Spinal cord (tissue), 10 donors: ENCODE measurements at places on chromosomes 16 and 17. TPM values are rescaled to one million over a fixed set of nuclear protein-coding genes. Genes with fewer than 3 reads are reported as not detected.

- DNase-seq: peak; percentile 40
- H3K4me1 ChIP-seq: peaks cover 14% of the 10 kb centered on the region
- no peak overlapping the region for H3K27ac ChIP-seq
- no peaks in the 10 kb centered on the region for H3K36me3 ChIP-seq
- no peak overlapping the region for H3K4me3 ChIP-seq
- H3K27me3 ChIP-seq: no peaks in the 10 kb centered on the region
Observed at GRCh38 chr17:66602659-66603384, 232.1 kb upstream of the CACNG5 start.

Gene KCNH4
- total RNA-seq: 0.30 TPM

- H3K4me1 ChIP-seq: no peaks in the 10 kb centered on the region
- H3K36me3 ChIP-seq: peaks cover 4% of the 10 kb centered on the region
- H3K27me3 ChIP-seq: no peaks in the 10 kb centered on the region
- DNase-seq: no peak
Observed at GRCh38 chr16:30820952-30821421, 34.0 kb upstream of the ZNF629 start.

- peaks cover 92% of the 10 kb centered on the region for H3K36me3 ChIP-seq
- H3K4me1 ChIP-seq: peaks cover 20% of the 10 kb centered on the region
- no peak for DNase-seq
- H3K27ac ChIP-seq: no peak overlapping the region
Observed at GRCh38 chr16:70665806-70666735, 19.7 kb downstream of the IL34 start.

GRCh38 chr17:17042851-17043460, 699 bp downstream of the MPRIP start:
- no peaks in the 10 kb centered on the region for H3K36me3 ChIP-seq
- DNase-seq: no peak
- H3K27ac ChIP-seq: peak overlapping the region; percentile 81
- H3K4me3 ChIP-seq: peak overlapping the region; percentile 84

Gene AKAP10
- total RNA-seq: 39.3 TPM

- peaks cover 12% of the 10 kb centered on the region for H3K27me3 ChIP-seq
- peak; percentile 17 for DNase-seq
- no peak overlapping the region for H3K4me3 ChIP-seq
- H3K27ac ChIP-seq: no peak overlapping the region
- H3K36me3 ChIP-seq: no peaks in the 10 kb centered on the region
Observed at GRCh38 chr16:55475919-55476318, 3.1 kb upstream of the MMP2 start.

GRCh38 chr17:80918731-80919130, 72.9 kb upstream of the CHMP6 start:
- no peaks in the 10 kb centered on the region for H3K27me3 ChIP-seq
- H3K27ac ChIP-seq: peak overlapping the region; percentile 6
- H3K4me1 ChIP-seq: peaks cover 23% of the 10 kb centered on the region
- no peak overlapping the region for H3K4me3 ChIP-seq
- no peak for DNase-seq

DNA sequence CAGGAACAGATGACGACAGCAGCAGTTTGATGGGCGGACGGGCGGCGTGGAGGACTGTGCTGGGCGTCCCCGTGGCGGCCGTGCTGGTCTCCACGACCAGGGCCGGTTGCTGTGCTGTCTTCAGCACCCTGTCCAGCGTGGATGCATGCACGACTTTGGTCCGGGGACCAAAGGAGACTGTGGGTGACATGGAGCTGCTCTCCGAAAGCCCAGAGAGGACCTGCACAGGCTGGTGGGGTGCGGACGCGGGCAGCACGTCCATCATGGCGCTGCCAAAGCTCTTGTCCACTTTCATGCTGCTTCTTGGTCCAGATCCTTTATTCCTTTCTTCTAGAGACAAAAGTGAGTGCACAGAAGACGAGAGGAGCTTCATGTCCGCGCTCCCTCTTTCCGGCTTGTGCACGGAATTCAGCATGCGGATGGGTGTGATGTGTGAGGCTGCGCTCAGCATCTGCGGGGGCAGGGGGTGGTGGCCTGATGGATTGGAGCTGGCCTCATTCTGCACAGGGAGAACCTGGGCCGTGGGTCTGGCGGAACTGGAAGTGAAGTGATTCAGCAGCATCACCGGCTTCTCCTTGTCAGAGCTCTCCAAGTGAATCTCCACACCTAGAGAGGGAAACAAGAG, 20.3 kb downstream of the MAP1LC3B start:
- no peaks in the 10 kb centered on the region for H3K4me1 ChIP-seq
- no peaks in the 10 kb centered on the region for H3K27me3 ChIP-seq
- DNase-seq: no peak
- no peak overlapping the region for H3K27ac ChIP-seq
- peaks cover 85% of the 10 kb centered on the region for H3K36me3 ChIP-seq

GRCh38 chr17:13160790-13161189, 143.0 kb upstream of the ELAC2 start:
- DNase-seq: no peak
- H3K4me3 ChIP-seq: no peak overlapping the region
- H3K4me1 ChIP-seq: no peaks in the 10 kb centered on the region
- H3K27me3 ChIP-seq: no peaks in the 10 kb centered on the region
- H3K36me3 ChIP-seq: no peaks in the 10 kb centered on the region
- no peak overlapping the region for H3K27ac ChIP-seq

DNA sequence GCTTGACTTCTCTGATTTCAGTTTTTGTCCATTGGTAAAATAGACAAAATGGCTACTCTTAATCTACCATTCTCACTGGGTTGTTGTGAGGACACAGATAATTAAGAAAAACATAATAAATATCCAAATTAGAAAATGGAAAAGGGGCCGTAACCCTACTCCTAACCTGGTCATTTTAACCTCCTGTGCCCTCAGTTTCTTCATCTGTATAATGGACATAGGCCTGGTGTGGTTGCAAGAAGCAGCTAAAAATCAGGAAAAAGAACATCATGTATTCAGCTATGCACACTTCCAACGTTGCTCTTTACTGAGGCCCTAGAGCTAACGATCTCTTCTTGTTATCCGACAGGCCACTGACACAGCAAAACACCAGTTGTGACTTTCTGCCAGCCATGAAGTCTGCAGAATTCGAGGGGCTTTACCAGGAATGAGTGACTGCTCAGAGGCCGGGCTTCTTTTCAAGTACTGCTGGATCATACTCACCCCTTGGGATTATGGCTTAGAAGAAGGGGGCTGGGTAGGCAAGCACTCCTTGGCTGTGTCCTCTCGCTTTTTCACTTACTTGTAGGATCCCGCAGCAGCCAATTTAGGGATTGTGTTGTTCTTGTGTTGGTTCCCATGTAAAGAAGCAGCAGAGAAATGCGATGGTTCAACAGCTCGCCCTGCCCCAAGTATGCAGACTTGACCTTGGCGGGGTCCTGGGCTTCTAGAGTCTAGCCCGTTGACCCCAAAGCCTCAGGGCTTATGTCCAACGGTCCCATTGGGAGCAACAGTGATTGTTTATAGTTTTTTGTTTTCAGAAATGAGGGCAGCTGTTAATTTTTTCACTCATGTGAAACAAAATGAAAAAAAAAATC, 20.9 kb downstream of the LDAF1 start:
- DNase-seq: no peak
- H3K27me3 ChIP-seq: no peaks in the 10 kb centered on the region
- peaks cover under 1% of the 10 kb centered on the region for H3K36me3 ChIP-seq
- no peaks in the 10 kb centered on the region for H3K4me1 ChIP-seq
- no peak overlapping the region for H3K4me3 ChIP-seq
- H3K27ac ChIP-seq: no peak overlapping the region

Gene ELOB
- total RNA-seq: 660 TPM

DNA sequence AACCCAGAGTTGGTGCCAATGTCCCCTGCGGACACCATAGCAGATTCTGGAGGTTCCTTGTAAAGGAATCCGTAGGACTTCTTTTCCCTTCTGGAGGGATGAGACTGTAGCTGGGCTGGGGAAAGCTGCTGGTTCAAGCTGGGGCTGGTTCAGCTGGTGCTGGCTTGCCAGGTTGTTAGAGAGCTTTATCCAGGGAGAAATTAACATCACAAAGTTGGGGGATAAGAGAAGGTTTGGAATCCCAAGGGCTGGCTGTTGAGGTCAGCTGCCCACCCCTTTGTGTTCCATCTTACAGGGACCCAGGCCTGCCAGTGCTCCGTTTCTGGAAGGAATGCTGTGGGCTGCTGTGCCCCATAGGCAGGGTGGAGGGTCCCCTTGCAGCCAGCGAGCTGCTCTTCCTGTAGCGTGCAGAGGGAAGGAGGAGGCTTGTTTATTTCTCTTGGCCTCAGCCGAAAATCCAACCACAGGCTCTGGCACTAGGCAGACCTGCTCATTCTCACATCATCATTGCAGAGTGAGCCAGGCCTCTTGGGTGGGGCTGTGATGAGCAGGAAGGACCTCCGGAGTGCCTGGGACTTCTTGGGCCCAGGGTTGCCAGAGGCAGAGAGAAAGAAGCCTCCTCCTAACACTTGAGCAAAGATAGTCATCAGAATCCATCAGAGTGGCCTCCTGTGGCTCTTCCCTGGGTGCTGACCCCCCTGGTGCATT, 251.1 kb downstream of the SEC14L1 start:
- H3K27ac ChIP-seq: peak overlapping the region; percentile 90
- H3K4me1 ChIP-seq: peaks cover 95% of the 10 kb centered on the region
- no peaks in the 10 kb centered on the region for H3K27me3 ChIP-seq
- no peak overlapping the region for H3K4me3 ChIP-seq
- H3K36me3 ChIP-seq: peaks cover 11% of the 10 kb centered on the region

- H3K27me3 ChIP-seq: peaks cover 4% of the 10 kb centered on the region
- H3K36me3 ChIP-seq: no peaks in the 10 kb centered on the region
- H3K4me3 ChIP-seq: no peak overlapping the region
- no peak overlapping the region for H3K27ac ChIP-seq
- no peak for DNase-seq
Observed at GRCh38 chr17:79618383-79619067, 7.7 kb upstream of the RBFOX3 start.

Gene SCNN1G
- total RNA-seq: 0.30 TPM

GRCh38 chr17:11999696-12000095, 2.4 kb upstream of the ZNF18 start:
- no peak for DNase-seq
- H3K27ac ChIP-seq: no peak overlapping the region
- no peak overlapping the region for H3K4me3 ChIP-seq
- H3K27me3 ChIP-seq: no peaks in the 10 kb centered on the region
- H3K36me3 ChIP-seq: no peaks in the 10 kb centered on the region

- H3K4me3 ChIP-seq: no peak overlapping the region
- DNase-seq: no peak
- no peaks in the 10 kb centered on the region for H3K4me1 ChIP-seq
- H3K36me3 ChIP-seq: no peaks in the 10 kb centered on the region
Observed at GRCh38 chr17:40936976-40937375, 470 bp downstream of the KRT23 start.
